ENCODE measurements at places on chromosomes 11 and 22.

DNA sequence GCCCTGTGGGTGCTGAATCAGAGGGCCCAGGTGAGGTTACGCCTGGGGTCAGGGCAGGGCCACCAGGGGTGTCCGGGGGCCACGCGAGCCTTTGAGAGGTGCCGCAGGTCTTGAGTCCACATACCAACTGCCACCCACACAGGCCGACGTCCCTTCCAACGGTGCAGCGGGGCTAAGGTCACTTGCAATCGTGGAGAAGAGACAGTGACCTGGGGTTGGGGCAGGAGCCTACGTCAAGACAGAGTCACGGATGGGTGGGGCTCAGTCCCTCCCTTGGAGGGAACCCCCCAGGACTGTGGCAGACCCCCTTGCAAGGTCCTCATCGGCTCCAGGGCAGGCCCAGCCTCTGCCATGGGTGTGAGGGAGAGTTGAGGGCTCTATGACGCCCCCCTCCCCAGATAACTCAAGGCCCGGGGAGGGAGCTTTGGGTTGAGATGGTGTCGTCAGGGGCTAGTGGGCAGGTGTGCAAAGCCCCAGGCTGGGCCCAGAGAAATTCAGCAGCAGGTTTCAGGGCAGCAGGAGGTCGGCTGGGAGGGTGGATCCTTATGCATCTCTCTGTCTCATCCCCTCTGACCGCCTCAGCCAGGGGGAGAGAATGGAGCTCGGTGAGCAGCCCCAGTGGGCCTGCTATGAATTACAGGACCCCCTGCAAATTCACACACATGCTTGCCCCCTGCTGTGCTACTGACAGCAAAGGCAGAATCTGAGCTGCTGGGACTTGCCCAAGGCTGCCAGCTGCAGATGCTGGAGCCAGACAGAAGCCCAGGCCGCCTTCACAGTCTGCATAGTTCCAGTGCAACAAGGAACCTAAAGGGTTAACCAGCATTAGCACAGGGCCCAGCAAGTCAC is 60.0 kb downstream of the MYEOV start:
- no peak for DNase-seq

- no peak for DNase-seq
These were observed 54.5 kb downstream of the HIPK3 start for GRCh38 chr11:33311680-33312079.

DNA sequence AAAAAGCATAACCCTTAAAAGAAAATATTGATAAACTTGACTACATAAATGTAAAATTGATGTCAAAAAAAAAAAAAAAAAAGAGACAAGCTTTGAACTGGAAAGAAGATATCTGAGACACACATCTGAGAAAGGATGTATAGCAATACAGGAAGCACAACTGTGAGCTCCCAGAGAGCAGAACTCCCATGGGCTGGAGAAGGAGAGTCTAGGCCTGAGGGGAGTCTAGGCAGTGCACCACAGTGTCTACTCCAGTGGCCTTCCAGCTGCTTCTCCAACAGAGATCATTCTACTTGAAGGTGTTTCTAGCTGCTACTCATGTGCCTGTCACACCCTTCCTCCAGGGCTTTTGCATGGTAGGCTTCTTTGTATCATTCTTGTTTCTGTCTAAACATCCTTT is 54.2 kb upstream of the SYT9 start:
- DNase-seq: no peak

DNA sequence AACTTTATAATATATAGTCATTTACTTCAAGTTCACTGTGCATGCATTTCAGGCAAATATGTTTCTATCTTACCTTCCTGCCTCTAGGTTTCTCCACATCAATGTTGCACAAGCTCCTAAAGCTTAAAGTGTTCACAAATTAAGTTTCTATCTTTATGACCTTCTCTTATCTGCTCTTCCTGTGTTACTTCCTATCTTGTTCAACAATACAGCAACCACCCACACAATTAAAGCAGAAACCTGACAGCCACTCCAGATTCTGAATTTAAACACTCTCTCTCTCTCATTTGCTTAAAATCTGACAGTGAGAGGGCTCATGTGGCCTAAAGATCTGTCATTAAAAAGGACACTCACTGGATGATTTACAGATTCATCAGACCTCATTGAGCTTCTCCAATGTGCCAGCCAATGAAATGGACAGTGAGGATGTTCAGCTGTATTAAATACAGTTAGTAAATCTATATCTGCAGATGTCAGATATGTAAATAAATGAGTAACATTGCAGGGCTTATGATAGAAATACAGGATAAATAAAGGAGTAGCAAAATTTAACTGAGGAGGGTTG is 10.9 kb downstream of the PDGFD start:
- no peak for DNase-seq

DNA sequence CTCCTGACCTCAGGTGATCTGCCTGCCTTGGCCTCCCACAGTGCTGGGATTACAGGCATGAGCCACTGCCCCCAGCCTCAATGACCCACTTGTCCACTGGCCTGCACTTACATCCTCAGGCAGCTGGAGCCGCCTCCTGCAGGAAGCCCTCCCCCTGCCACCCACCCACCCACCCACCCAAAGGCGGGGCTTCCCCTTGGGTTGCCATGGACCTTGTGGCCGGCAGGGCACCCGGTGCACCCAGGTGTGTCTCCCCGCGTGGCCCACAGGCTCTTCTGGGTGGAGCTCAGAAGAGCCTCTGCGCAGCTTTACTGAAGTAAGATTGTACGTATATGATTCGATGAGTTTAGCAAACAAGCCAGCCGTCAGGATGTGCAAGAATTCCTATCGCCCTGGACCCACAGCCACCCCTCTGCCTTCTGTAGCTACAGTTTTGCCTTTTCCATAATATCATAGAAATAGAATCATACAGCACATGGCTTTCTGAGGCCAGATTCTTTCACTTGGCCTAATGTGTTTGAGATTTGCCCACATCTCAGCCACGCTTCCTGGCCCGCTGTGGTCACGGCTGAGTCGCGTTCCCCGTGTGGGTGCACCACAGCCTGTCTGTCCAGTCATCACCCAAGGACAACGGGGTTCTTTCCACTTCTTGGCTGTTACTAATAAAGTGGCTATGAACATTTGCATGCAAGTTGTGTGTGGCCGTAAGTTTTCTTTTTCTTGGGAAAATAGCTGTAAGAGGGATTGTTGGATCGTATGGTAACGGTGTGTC is 5.3 kb upstream of the BRSK2 start:
- DNase-seq: no peak

DNA sequence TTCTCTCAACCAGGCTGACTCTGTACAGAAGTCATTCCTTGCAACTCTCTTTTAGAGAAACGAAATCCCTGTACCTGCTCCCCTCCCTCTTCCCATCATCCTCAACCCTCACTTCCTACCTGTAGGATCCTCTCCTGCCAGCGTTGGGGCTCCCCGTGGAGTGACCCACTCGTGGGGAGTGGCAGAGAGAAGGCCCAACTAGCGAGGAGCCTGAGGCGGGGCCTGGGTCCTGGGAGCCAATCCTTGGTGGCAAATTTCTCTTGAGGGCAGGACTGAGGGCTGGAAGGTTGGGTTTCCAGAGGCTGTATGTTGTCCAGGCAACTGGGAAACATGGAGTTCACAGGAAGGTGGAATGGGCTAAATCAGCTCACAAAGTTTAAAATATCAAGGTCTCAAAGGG is 10.4 kb downstream of the NHERF4 start:
- DNase-seq: no peak

GRCh38 chr11:26649884-26650283 is 72.0 kb downstream of the SLC5A12 start:
- DNase-seq: no peak

DNA sequence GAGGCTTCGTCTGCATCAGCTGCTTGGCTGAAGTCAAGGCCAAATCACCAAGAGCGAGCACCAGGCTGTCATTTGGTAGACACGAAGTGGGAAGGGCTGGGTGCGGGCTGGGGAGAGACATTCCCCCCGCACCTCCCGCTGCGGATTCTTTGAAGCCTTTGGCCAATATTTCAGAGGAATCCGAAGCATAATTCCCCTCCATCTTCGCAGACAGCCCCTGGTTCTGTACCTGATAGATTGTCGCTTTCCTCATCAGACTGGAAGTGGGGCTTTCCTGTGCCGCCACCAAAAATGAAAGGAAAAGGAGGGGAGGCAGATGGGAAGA is 15.3 kb downstream of the BLID start:
- no peak for DNase-seq

- peak; percentile 53 for DNase-seq
These were observed 31.6 kb upstream of the JAM3 start for GRCh38 chr11:134037046-134037908.

GRCh38 chr22:46444390-46444854 is 93.0 kb downstream of the CELSR1 start:
- no peak for DNase-seq

GRCh38 chr11:28838741-28839140 is 730.6 kb downstream of the METTL15 start:
- no peak for DNase-seq

DNA sequence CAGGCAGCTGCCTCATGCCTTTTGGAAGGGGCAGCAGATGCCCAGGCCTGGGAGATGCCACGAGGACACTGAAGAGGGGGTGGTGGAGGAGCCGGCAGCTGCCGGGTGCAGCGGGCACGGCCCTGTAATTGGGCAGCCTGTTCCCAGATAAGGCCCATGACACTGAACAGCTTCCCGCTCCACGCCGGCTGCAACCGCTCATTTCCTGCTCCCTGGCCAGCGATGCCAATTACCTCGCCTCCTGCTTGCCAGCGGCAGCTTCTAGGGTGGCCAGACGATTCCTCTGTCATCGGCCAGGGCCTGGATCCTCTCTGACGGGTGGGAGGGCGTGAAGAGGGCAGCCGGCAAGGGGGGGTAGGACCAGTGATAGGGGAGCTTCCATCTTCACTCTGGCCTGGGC is 22.8 kb downstream of the FLRT1 start:
- DNase-seq: no peak

GRCh38 chr22:41401781-41402648 is 20.3 kb downstream of the TEF start:
- no peak for DNase-seq

DNA sequence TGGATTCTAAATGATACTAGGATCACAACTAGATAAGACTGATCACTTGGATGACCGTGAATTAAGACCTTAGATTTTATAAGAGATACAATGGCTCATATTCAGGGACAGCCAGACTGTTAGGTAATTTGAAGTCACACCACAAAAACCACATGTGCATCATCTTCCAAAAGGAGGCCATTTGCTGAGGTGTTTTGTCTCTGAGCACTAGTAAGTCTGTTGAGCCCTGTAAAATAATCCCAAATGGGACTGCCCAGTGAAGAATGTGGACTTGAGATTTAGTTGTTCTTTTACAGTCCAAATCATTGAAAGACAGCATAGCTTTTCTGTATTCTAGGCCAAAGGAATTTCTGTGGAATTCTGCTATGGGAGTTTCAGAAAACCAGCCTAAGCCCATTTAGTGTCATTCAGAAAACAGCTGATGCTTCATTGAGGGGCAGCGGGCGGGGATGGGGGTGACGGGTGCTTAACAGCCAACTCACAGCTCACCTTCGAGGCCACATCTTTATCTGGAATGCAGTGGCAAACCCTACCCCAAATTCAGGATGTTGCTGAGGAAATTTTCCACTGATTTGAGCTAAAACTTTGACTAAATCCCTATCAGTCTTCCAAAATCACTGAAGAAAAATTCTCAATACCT is 80.1 kb upstream of the BIRC3 start:
- no peak for DNase-seq

- DNase-seq: no peak
These were observed 2.5 kb downstream of the KCNJ4 start for GRCh38 chr22:38452373-38453065.

DNA sequence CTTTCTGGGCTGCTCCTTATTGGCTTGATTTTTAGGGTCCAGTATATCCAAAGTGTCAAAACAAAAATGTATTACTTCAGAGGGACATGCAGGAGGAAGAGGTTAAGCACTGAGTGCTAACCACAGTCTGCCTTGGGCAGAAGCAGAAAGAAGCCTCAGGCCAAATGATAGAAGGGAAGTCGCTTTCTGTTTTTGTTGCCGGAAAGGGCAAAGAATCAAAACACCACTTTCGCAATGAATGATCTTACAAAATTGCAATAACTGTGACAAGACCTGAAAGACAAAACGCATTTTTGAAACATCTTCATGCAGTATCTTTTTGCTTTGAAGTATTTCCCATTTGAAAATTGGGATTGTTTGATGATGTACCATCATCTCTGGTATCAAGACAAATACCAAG is 70.1 kb upstream of the PICALM start:
- DNase-seq: no peak

DNA sequence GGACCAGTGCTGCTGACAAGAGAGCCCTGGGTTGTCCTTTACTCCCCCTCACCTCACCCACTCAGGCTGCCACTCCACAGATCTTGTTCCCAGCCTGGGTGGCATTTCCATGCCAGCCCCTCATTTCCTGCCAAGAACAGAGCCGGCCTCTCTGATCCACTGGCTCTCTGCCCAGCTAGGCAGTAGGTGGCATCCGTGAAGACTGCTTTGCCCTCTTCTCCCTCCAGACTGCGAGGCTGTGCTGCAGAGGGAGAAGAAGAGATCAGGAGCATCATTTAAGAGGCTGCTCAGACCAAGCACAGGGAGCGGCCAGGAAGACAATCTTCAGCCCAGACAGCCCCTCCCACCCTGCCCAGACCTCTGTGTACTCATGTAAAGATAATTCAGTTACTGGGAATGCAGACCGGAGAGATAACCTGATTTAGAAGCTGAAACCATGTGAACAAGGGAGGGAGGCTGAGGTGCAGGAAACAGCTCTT is 126.9 kb upstream of the NCAM1 start:
- no peak for DNase-seq

- DNase-seq: no peak
These were observed 145.9 kb downstream of the CEP164 start for GRCh38 chr11:117473481-117474091.

GRCh38 chr22:28139961-28140360 is 220.9 kb upstream of the PITPNB start:
- no peak for DNase-seq

- no peak for DNase-seq
These were observed 305.8 kb upstream of the NCAM1 start for GRCh38 chr11:112655371-112655770.

DNA sequence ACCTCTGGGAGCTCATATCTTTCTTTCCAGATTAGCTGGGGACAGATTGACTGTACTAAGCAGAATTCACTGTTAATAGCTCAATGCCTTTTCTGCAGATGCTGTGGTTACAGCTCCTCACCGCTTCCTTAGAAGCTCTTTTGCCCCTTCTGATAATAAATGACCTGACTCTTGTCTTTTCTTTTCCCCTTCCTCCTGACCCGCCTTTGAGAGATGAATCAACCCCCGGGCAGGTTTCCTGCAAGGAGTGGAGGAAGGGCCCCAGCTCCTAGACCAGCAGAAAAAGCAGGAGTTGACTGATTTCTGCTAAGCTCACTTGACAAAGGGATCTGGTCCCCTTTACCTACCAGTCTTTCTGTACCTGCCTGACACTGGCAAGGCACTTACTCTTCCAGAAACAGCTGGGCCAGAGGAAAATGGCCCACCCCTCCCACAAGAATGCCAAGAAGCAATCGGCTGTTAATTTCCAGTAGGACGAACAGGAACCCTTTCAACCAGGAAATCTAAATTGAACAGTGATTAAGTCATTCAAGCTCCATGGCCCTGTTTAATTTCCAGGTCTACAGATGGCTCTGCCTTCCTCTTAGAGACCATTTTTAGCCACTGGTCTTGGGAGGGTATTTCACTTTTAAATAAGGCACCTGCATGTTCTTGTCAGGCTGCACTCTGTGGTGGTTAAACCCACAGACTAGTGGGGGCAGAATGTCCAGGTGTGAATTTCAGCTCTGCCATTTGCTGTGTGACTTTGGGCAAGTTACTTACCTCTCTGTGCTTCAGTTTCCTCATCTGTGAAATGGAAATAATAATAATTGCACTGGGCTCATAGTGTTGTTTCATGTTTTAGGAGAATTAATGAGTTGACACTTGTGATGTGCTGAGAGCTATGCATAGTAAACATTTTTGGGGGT is 67.5 kb downstream of the PRR5L start:
- no peak for DNase-seq
